ENCODE measurements at places on chromosomes 1 and 21.

DNA sequence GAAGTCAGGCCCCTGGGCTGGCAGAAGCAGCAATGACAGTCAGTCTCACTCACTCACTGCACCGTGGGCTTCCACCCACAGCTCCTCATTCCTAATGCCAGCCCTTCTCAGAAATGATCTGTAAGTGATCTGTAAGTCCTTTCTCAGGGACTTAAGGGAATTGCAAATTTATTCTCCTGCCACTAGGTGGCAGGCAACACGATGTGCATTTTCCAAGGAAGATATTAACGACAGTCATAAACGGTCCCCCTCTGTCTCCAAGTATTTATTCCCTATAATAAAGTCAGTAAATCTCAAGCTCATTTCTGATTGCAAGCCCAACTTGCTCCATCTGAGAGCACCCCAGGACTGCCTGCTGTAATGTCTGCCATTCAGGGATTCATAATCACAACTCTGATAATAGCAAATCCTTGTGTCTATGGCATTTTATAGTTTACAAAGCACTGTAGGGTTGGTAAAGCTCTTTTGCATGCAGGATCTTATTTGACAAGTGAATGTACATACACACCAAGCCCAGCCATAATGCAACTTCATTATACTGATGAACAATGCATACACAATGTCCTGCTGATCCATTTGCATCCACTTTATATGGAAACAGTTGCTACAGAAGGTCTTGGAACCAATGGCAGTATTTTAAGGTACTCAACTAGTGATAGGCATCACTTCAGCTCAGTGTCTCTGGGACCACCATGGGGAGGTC, 380.5 kb upstream of the CAMK1G start:
- DNase-seq, result no peak

GRCh38 chr1:197210426-197210825, 57.6 kb upstream of the CRB1 start:
- no peak for DNase-seq

- DNase-seq, result no peak
Measured at GRCh38 chr1:30286988-30287839, 436.2 kb downstream of the MATN1 start.

DNA sequence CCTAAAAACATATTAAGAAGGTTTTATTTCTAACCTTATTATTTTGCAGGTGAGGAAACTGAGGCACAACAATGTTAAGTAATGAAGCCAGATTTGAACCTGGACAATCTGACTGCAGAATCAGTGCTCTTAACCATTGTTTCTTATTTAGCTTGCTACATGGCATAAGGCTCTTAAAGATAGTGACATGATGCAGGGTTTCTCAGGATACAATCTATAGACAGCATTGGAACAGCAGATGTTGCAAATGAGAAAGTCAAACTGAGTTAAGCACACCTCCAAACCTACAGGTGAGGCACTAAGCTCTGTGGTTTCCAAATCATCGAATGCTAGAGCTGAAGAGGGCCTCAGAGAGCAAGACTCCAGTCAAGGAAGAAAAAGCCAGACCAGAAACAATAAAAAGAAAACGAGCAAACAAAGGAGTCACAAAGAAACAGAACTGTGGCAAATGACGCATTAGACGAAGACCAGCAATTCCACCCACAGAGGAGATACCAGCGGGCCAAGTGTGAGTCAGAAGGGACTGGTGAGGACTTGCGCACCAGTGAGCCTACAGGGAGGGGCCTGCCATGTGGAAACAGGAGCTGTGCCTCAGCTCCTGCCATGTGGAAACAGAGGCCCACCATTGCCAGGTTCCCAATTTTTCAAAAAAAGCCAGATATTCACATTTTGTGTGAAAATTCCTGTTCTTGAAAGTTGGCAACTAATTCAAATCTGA, 14.4 kb downstream of the CD58 start:
- no peak for DNase-seq

DNA sequence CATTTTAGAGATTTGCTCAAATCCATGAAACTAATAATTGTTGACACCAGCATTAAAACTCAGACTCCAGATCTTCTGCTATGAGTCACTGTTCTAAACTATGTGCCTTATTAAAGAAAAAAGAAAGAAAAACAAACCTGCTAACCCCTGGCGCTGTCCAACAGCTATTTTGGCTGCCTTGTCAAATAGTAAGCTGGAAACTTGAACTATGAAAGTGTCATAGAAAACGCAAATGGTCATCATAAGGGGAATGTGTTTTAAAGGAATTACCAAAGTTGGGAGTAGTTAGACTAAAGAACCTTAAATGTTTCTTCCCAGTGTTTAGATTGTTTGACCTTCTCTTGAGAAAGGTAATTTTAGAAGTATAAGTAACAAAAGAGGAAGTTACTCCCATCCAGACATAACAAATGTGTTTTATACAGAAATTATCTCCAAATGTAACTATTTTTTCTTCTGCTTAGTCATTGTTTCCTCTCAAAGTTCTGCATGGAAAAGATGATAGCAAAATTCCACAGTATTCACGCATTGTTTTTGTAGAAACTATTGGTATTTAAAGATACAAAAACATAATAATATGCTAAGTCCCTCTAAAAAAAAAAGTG, 272.4 kb downstream of the TPR start:
- DNase-seq, result no peak

GRCh38 chr1:42930178-42931107, 28.2 kb downstream of the SLC2A1 start:
- DNase-seq, result no peak

DNA sequence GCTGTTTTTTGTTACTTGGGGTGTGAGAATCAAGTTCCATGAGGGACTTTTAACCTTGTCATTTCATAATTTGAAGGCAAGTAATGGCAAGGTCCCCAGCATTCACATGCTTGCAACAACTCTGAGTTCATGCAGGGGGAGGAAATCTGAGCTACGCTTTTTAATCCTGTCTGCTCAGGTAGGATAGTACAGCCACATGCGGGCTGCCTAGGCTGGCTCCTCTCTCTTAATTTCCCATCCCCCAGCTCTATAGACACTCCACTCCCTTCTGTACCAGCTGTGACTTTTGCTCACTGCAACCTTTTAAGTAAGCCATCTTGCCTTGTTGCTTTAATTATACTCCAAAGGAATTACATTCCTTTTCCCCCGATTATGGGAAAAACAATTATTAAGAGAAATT, 30.1 kb downstream of the PTGFR start:
- no peak for DNase-seq

DNA sequence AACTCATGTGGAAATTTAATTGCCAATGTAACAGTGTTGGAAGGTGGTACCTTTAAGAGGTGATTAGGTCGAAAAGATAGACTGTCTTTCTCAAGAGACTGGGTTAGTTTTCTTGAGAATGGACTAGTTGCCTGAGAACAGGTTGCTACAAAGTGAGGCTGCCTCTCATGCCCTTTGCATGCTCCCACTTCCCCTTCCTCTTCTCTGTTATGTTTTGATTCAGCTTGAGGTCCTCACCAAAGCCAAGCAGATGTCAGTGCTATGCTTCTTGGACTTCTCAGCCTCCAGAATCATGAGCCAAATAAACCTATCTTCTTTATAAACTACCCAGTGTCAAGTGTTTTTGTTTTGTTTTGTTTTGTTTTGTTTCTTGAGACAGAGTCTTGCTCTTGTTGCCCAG, 187.0 kb upstream of the RUNX1 start:
- no peak for DNase-seq

All from esophagus squamous epithelium (tissue), 5 donors.